ENCODE measurements at places on chromosomes 3 and 15. TPM values are rescaled to one million over a fixed set of nuclear protein-coding genes. Genes with fewer than 3 reads are reported as not detected.

The ADAMTS9 gene
- total RNA-seq = 4.0 TPM

The PLA1A gene
- 0.16 TPM for total RNA-seq

The HGD gene
- not detected for total RNA-seq

The RTP1 gene
- not detected for total RNA-seq

The ANKUB1 gene
- total RNA-seq = 0.31 TPM

The SLC22A14 gene
- total RNA-seq = not detected

The SLC51A gene
- not detected for total RNA-seq

The RAB5A gene
- total RNA-seq = 57.6 TPM

The FAM131A gene
- total RNA-seq = 14.4 TPM

The ROBO2 gene
- not detected for total RNA-seq

The SLC22A13 gene
- not detected for total RNA-seq

The SCAANT1 gene
- total RNA-seq = not detected

The DUOXA2 gene
- total RNA-seq = not detected

DNA sequence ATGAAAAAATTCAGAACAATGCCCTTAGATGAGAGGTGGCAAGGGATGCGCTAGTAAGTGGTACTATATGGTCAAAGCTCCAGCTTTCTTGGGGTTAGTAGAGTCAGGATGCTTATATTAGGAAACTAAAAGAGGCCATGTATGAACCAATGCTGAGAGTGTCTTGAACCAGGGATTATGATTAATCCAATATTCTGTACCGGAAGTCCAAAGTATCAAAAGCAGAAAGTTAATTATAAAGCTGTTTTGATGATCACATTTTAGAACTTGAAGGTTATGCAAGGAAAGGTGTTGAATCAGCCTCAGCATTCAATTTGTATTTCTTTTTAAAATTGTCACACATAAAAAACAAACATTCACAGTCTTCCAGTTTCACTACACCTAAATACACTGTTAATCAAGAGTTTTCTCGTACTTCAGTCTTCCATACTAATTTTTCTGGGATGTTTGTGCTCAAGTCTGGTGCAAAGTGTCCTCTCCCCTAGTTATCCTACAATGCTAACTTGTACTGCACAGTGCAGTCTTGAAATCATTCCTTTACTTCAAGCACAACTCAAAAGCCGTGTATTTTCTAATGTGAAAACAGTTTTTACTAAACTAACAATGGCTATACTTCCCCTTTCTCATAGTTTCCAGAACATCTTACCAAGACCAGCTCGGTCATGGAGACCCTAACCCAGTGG lies 10.7 kb upstream of the FAH start:
- H3K27ac ChIP-seq = no peak overlapping the region
- no peak for DNase-seq
- H3K4me3 ChIP-seq = no peak overlapping the region
- 0 out of 2 replicates have a peak, but pooled peaks cover 2% of the 10 kb centered on the region for H3K27me3 ChIP-seq
- H3K4me1 ChIP-seq = no peaks in the 10 kb centered on the region

DNA sequence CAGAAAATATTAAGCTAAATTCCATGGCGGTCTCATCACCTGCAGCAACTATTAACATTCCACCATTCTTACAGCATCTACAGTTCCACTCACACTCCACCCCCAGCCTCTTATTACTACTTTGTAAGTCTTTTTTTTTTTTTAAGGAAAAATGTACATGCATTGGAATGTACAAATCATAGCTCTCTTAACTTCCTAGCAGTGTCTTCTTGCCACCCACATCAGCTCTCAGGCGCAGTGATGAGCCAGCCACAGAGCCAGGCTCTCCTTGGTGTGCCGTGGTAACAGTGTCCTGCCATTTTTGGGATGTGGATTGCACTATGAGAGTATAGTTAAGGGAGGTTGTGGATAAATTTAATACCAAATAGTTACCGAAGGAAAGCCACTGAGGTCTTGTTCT lies 17.8 kb downstream of the ABHD17C start:
- H3K36me3 ChIP-seq = no peaks in the 10 kb centered on the region
- H3K27ac ChIP-seq = no peak overlapping the region
- no peaks in the 10 kb centered on the region for H3K27me3 ChIP-seq
- H3K4me3 ChIP-seq = no peak overlapping the region
- no peak for DNase-seq

GRCh38 chr3:54366839-54367238 lies 244.5 kb downstream of the CACNA2D3 start:
- no peaks in the 10 kb centered on the region for H3K4me1 ChIP-seq
- DNase-seq = no peak
- H3K27me3 ChIP-seq = no peaks in the 10 kb centered on the region

DNA sequence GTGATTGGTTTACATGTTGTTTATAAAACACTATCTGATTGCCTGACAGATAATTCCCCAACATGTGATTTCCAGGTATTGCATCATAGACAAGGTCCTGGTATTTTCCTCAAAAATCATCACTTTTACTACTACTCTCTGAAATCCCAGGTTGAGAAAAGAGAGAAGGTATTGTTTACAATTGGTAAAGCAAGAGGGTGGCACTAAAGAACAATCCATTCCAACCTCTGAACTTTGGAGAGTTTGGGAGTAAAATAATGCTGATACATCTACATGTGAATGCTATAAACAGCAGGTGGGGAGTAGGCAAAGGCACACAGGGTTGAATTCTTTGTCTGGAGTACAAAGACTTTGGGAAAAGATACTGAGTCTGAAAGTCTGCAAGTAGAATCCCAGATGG lies 134.2 kb downstream of the WDR72 start:
- DNase-seq = no peak
- no peaks in the 10 kb centered on the region for H3K4me1 ChIP-seq
- no peak overlapping the region for H3K4me3 ChIP-seq
- H3K36me3 ChIP-seq = no peaks in the 10 kb centered on the region
- no peaks in the 10 kb centered on the region for H3K27me3 ChIP-seq

GRCh38 chr3:101938262-101938847 lies 89.0 kb downstream of the NFKBIZ start:
- DNase-seq = no peak
- no peaks in the 10 kb centered on the region for H3K27me3 ChIP-seq
- H3K4me1 ChIP-seq = peaks cover 68% of the 10 kb centered on the region
- H3K27ac ChIP-seq = peak overlapping the region; percentile 99
- no peak overlapping the region for H3K4me3 ChIP-seq

DNA sequence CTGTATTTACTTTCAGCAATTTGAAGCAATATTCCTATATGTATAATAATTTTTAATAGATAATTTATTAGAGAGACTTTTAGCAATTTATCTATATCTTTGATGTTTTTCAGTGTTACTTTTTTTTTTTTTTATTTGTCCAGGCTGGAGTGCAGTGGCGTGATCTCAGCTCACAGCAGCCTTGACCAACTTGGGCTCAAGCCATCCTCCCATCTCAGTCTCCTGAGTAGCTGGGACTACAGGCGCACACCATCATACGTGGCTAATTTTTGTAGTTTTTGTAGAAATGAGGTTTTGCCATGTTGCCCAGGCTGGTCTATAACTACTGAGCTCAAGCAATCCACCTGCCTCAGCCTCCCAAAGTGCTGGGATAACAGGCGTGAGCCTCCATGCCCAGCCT lies 25.3 kb upstream of the SLTM start:
- no peaks in the 10 kb centered on the region for H3K4me1 ChIP-seq
- no peak overlapping the region for H3K4me3 ChIP-seq
- no peak overlapping the region for H3K27ac ChIP-seq

GRCh38 chr3:34919025-34919424 lies 720.3 kb upstream of the ARPP21 start:
- no peaks in the 10 kb centered on the region for H3K36me3 ChIP-seq
- DNase-seq = no peak
- H3K27me3 ChIP-seq = no peaks in the 10 kb centered on the region
- no peaks in the 10 kb centered on the region for H3K4me1 ChIP-seq
- no peak overlapping the region for H3K27ac ChIP-seq

DNA sequence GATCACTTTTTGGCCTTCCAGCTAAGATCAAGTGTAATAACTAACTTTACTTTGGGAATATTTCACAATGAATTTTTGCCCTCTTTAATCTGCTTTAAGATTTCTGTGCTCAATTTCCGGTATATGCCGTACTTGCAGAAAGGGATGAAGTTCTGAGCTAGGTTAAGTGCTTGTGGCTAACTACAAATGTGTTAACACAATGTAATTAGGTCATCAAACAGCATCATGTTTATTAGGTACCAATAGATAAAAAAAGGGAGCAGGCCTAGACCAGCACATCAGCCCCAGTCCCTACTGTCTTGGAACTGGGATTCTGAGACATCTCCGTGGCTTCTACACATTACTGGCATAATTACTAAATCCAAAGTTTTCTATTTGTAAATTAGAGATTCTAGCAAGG lies 932.7 kb upstream of the CFAP20DC start:
- H3K27me3 ChIP-seq = no peaks in the 10 kb centered on the region
- H3K4me1 ChIP-seq = no peaks in the 10 kb centered on the region
- H3K4me3 ChIP-seq = no peak overlapping the region
- H3K36me3 ChIP-seq = no peaks in the 10 kb centered on the region
- no peak for DNase-seq

DNA sequence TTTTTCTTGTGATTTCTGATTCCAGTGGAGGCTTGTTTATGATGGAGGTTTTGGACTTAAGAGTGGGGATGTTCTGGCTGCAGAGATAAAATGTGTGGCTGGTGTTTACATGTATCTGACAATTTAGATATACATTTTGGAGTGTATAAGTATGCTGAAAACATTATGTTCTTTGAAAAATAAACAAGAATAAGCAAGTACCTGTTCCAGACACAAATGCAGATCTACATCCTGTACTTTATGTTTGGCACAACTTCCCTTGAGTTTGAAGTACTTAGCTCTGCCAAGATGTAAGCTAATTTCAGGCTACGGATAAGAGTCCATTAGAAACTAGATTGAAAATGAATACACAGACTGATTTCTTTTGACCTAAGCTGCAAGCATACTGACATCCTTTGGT lies 277.2 kb downstream of the CHST2 start:
- no peak for DNase-seq
- H3K36me3 ChIP-seq = no peaks in the 10 kb centered on the region
- no peak overlapping the region for H3K27ac ChIP-seq
- H3K27me3 ChIP-seq = no peaks in the 10 kb centered on the region
- H3K4me1 ChIP-seq = no peaks in the 10 kb centered on the region

DNA sequence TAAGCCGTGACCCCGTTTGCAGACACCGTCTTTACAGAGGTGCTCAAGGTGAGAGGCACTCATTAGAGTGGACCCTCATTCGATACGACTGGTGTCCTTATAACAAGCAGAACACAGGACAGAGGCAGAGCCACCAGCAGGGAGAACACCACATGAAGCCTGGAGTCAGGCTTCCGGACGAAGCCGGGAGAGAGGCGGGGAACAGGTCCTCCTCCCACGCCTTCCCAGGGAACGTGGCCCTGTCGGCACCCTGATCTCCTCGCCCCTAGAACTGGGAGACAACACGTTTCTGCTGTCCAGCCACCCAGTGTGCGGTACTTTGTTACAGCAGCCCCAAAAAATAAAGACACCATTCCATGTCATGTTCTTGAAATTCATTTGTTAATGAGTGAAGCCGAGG lies 33.6 kb downstream of the ZDHHC19 start:
- H3K36me3 ChIP-seq = no peaks in the 10 kb centered on the region
- no peaks in the 10 kb centered on the region for H3K4me1 ChIP-seq
- H3K27ac ChIP-seq = no peak overlapping the region
- no peak overlapping the region for H3K4me3 ChIP-seq

DNA sequence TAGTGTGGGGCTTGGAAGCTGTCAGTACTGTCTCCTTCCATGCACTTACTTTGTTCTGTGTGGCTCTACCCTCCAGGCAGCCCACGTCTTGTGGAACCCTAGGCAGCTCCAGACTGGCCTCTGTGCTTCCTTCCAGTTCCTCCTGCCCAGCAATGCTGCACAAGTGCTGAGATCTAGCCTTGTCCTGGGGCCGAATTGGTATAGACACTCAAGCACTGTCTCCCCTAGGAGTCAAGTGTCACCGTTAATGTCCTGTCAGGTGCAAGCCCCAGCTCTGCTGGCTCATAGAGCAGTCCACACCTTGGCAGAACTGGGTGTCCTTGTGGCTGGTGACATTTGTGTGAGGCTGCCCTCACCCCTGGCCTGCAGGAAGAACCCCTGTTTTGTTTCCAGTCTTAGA lies 130.1 kb downstream of the EEFSEC start:
- peaks cover 14% of the 10 kb centered on the region for H3K4me1 ChIP-seq
- DNase-seq = no peak
- no peaks in the 10 kb centered on the region for H3K27me3 ChIP-seq
- no peaks in the 10 kb centered on the region for H3K36me3 ChIP-seq
- H3K27ac ChIP-seq = no peak overlapping the region

DNA sequence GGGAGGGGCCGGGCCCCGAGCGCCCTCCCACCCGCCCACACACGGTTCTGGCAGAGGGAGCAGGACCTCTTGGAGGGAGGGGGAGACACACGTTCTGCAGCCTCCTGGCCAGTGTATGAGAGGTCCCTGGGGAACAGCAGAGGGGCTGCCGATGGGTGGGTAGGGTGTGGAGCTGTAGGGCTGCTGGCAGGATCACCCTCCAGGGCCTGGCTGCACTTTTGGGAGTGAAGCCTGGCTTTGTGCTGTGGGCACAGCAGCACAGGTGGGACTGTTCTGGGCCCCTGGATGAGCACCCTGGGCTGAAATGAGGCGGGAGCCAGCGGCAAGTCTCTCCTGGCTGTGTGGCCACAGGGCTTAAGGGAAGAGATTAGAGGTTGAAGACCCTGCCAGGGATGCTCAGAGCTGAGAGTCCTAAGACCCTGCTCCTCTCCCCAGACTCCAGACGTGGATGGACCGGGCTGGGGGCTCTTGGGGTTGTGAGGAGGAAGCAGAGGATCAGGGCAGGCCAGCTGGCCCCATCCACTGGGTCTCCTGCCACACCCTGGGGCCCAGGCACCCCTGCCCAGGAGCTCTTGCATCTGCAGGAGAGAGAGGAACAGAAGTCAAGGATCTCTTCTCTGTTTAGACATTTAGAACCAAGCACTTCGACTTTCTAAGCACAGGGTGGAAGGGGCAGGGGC lies 45.2 kb downstream of the RGMA start:
- no peak for DNase-seq
- H3K27ac ChIP-seq = no peak overlapping the region
- H3K4me3 ChIP-seq = no peak overlapping the region
- peaks cover 29% of the 10 kb centered on the region for H3K36me3 ChIP-seq
- no peaks in the 10 kb centered on the region for H3K27me3 ChIP-seq

- no peak overlapping the region for H3K4me3 ChIP-seq
- no peaks in the 10 kb centered on the region for H3K36me3 ChIP-seq
- no peaks in the 10 kb centered on the region for H3K27me3 ChIP-seq
- DNase-seq = peak; percentile 82
- H3K4me1 ChIP-seq = peaks cover 34% of the 10 kb centered on the region
- H3K27ac ChIP-seq = peak overlapping the region; percentile 88
Measured at GRCh38 chr3:124409650-124410275, 320.5 kb upstream of the UMPS start.

GRCh38 chr3:88742674-88743507 lies 364.5 kb upstream of the EPHA3 start:
- no peak overlapping the region for H3K4me3 ChIP-seq
- no peak for DNase-seq
- H3K36me3 ChIP-seq = no peaks in the 10 kb centered on the region
- no peaks in the 10 kb centered on the region for H3K27me3 ChIP-seq
- no peak overlapping the region for H3K27ac ChIP-seq

GRCh38 chr15:73004462-73004861 lies 47.8 kb upstream of the NEO1 start:
- H3K27me3 ChIP-seq = no peaks in the 10 kb centered on the region
- no peak for DNase-seq

- no peak overlapping the region for H3K27ac ChIP-seq
- no peak overlapping the region for H3K4me3 ChIP-seq
- H3K36me3 ChIP-seq = no peaks in the 10 kb centered on the region
- H3K27me3 ChIP-seq = no peaks in the 10 kb centered on the region
- no peaks in the 10 kb centered on the region for H3K4me1 ChIP-seq
- DNase-seq = no peak
Measured at GRCh38 chr3:177571271-177571943, 374.1 kb upstream of the TBL1XR1 start.

- no peaks in the 10 kb centered on the region for H3K36me3 ChIP-seq
- H3K27me3 ChIP-seq = peaks cover 3% of the 10 kb centered on the region
- no peaks in the 10 kb centered on the region for H3K4me1 ChIP-seq
- no peak overlapping the region for H3K4me3 ChIP-seq
- DNase-seq = peak; percentile 18
- no peak overlapping the region for H3K27ac ChIP-seq
Measured at GRCh38 chr3:12135029-12135657, 23.6 kb downstream of the TIMP4 start.
